ENCODE measurements at places on chromosomes 4 and X. TPM values are rescaled to one million over a fixed set of nuclear protein-coding genes. Genes with fewer than 3 reads are reported as not detected.
A peak's percentile ranks its signal among the peaks of the same experiment; 100 is the strongest.

DNA sequence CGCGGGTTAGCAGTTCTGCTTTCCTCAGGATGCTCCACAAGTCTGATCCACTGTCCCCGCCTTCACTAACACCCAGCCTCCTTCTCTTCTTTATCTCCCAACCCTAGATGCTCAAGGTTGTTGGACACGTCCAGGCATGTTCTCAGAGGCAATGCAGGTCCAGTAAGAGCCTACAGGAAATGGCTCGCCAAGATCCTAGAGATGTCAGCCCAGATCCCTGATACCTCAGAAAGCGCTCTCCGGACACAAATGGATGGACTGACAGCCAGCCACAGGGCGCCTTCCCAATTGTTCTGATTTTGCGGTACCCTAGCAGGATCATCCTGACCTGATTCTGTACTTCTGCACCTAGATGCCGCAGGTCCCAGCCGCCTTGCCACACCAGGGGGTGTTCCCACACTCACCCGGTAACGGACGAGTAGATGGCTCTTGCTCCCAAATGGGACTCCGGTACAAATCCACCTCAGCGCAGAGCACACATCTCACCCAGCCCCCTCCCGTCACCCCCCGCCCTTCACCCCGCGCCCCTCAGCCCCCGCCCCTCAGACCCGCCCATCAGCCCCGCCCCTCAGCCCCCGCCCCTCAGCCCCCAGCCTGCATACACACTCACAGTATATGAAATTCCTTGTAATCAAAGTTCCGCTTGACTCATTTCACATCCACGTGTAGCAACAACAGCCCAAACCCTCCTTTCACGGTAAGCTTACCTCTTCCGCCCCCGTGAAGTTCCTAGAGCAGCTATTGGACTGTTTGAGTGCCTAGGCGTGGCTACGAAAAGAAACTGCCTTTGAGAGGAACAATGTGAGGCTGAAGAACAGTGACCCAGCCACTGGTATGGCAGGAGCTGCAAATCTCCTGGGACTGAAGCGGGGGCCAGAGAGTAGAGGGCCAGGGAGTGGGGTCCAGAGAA, at the start of gene EDA2R:
Gene EDA2R, minus strand, starts transcription at position 488 of the 910 bp plus-strand sequence. CDS start 23,058 bp downstream, outside the sequence.
- peak; percentile 25 for DNase-seq

GRCh38 chr4:16157609-16158503, 68.4 kb downstream of the TAPT1 start:
- no peak for DNase-seq

DNA sequence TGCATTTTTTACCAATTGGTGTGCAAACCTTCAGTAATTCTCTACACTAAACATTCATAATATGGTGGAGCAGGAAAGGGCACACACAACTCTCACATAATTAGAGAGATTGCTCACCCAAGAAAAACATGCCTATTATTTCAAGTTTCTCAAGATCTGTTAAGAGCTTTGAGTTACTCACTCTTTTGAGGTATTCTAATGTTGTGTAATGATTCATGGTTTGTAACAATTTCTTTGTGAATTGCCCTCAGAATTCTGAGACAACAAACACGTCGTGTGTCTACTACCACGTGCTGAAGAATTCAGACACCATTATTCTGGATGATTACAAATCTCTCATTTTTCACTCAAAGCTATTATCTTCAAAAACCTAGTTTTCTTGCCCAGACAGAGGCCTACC, 82.8 kb downstream of the PDGFC start:
- no peak for DNase-seq

DNA sequence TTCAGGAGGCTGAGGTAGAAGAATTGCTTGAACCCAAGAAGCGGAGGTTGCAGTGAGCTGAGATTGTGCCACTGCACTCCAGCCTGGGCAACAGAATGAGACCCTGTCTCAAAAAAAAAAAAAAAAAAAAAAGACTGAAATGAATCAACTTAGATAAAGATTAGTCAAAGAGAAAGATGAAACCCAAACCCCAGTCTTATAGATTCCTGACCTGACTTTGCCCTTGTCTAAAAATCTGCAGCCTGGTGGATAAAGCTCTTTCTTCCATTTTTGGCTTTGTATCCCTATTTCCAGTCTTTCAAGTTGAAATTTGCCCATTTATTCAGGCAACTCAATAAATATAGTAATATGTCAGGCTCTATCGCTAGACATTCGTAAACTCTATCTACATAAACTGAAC, 39.3 kb upstream of the SPINK2 start:
- DNase-seq = no peak

The MAGEB10 gene
- total RNA-seq = not detected

The UCP1 gene
- total RNA-seq = not detected

The CAPN6 gene
- not detected for total RNA-seq
